ENCODE measurements at places on chromosomes 7 and 10.

DNA sequence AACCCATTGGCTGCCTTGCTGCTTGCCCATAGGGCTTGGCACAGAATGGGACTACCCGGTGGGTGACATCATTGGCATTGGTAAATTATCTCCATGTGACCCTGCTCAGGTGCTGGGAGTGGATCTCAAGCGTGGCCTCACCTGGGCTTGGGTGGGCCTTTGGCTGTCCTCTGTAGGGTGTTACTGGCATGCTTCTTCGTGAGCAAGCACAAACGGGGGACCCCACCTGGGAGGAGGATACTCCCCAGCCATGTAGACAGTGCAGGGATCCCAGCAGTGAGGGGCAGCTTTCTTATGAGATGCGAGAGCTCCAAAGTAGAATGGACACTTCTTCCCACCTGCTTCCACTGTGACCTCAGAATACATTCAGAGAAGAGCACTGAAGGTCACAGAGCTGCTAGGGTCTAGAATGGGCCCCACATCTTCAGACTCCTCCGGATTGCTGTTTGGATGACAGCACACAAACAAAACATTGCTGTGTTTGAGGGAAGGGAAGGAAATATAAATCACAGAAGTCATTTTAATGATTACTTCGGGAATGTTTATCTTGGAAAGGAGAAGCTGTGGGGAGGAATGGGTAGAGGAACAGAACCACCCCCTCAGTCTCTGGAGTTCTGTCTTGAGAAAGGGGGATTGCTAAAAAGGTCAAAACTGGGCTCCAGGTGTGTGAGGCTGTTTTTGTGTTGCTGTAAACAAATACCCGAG, 75.9 kb downstream of the SH2D4B start:
- no peak for DNase-seq

DNA sequence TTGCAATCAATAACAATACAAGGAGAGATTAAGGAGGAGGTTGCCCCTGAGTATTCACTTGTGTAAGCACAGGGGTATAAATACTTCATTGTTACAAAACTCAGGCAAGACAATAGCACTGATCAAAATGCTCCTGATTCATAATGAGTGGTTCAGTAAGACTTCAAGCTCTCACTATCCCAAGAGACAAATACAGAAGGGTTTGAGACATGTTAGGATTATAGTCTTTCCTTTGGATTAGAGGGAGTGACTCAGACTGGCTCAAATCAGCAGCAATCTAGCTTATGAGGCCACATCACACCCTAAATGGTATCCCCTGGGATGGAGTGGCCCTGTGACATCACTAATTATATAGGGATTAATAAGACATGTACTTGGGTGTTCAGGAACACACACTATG, 167.2 kb upstream of the HGF start:
- no peak for DNase-seq

- no peak for DNase-seq
Observed at GRCh38 chr10:49109669-49110340, 5.5 kb downstream of the VSTM4 start.

DNA sequence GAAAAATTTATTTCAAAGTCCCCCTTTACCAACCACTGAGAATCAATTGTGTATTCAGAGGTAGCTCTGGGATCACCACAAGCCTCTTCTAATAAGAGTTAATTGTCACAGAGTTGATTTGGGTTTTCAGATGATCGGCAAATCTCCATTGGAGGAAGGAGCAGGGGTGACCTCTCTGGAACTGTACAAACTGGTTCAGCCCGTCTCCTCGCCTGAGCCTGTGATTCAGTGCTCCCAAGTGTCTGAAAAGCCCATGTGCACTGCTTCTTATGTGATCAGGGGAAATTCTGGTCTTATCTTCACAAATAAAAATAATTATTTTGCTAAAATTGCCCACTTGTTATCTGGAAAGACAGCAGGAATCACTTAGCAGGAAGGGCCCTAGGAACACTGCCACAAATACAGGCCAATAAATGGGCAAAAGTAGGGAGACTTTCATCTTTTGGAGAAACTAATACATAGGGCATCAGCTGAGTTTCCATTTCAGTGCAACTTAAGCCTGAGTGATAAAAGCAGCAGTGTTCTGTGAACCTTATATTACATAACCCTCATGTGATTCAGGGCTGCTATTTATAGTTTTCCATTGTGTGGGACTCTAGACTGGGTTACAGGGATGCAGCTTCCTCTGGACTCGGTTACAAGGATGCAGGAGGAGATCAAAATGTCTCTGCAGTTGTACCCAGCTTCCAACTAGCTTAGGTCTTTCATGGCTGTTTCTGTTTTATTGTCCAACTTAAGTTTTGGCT, 32.3 kb downstream of the CDK1 start:
- DNase-seq: no peak

- no peak for DNase-seq
Observed at GRCh38 chr7:25787336-25787735, 364.7 kb upstream of the NFE2L3 start.

GRCh38 chr7:101913247-101913721, 95.9 kb downstream of the CUX1 start:
- DNase-seq: no peak

DNA sequence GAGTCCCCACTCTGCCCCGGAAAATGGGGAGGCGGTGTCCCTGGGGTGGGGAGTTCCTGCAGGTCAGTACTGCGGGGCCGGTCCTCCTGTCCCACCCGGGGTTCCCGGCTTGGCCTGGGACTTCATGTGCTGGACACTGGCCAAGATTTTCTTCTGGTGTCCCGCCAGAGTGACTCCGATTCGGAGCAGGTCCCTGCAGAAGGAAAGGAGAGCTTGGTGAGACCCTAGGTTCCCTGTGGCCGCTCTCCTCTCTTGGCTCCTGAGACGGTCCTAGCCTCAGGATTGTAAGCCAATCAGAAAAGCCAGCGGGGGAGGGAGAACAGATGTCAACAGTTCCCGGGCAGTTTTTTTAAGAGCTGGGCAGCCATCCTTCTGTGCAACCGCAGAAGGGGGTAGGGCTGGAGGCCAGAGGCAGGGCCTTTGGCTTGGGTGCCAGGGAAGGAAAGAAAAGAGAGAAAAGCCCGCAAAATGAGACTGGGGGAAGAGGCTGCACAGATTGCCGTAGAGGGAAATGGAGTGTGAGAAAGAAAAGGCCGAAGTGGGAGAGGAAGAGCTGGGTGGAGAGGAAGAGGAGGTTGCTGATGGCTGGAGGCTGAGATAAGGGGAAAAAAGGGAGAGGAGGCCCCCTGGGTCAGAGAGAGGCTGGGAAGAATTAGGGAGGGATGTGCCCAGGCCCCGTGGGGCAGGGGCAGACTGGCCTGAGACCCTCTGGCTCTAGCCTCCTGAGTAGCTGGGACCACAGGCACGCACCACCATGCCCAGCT, 23.7 kb downstream of the EPHB4 start:
- peak; percentile 75 for DNase-seq

Measured in DND-41 (cell line).